Activated gamma-delta T cell treated with Interleukin-2 at 50 U/mL for 16 hours (primary cell): ENCODE measurements at places on chromosomes 3 and 15.

GRCh38 chr3:66260431-66260830 is 39.6 kb downstream of the SLC25A26 start:
- no peak for DNase-seq

- DNase-seq = no peak
Measured at GRCh38 chr3:128425142-128425845, 41.4 kb downstream of the DNAJB8 start.

- DNase-seq = no peak
Measured at GRCh38 chr15:88512078-88512477, 34.4 kb downstream of the DET1 start.

DNA sequence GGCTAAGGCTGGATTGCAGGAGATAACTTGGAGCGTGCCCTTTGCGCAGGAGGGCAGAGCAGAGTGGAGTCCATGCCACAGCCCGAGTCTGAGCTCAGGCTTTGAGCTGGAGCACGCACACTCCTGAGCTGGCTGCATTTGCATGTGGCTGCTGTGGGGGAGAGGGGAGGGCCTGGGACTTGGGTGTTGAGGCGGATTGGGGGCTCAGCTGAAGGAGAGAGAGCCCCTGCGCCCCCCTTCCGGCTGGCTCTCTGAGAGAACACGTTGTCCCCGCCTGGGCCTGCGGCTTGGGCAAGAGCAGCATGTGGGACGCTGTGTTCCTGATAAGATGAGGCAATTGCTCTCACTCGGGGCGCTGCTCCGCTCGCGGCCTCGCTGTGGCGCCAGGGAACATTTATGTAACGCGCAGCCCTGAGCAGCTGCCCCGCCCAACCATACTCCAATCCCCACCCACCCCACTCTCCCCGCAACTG is 39.1 kb downstream of the KLF13 start:
- DNase-seq = peak; percentile 72

DNA sequence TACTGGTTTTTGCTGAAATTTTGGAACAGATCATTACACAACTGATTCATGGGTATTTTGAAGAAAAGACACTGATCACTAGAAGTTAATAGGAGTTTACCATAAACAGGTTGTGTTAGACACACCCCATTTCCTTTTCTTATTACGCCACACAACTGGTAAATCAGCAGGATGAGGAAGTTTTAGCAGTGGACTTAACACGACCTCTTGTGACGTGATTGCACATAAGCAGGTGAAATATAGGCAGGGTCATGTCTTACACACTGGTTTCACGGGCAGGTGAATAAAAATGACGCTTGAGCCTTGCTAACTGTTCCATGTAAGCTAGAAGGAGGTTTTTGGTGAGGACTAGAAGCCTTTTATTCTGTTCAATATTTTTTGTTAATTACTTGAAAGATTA is 27.1 kb upstream of the TPRG1 start:
- DNase-seq = peak; percentile 29

DNA sequence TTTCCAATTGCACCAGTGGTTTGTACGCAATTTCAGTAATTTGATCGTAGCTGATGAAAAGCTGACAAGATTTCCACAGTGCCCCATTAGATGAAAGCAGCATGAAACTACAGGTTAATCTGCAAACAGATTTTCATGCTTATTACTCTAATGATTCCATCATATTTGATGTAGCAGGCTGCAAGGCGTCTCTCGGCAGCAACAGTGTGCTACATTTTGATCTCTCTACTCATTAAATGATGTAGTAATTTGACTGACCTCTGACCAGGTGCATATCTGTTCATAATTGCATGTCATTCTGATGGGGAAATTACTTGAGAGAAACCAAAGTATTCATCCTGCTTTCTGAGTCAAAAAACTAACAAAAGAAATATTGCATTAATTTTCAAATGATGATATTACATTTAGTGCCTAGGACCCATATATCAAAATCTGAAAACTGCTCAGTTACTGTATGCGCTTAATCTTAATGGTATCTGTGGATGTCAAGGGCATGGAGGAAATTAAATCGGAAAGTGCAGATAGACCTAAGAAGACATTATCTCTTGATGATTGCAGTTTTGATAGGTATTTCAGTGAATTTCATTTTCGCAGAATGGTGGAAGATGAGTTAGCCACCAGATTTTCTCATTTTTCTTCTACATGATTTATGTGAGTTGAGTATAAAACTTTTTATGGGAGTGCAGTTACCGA is 198.5 kb downstream of the RSRC1 start:
- no peak for DNase-seq

DNA sequence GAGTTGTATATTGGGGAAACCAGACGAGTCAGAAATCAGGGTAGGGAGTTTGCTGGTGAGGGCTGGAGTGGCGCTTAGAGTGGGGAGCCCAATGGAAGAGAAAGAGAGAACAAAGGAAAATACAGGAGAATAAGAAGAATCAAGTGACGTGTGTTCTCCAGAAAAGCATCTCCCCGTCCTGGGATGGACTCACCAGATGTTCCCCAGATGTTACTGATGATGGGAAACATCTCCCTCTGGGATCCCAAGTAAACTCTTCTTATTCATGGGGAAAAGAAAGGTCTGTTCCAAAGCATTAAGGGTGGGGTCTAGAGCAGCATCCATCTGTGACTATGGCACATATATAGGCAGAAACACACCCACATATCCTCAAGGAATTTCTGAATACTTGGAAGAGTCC is 3.0 kb upstream of the CSRNP1 start:
- DNase-seq = no peak

- no peak for DNase-seq
Measured at GRCh38 chr15:74337607-74338211, 29.7 kb downstream of the CYP11A1 start.

DNA sequence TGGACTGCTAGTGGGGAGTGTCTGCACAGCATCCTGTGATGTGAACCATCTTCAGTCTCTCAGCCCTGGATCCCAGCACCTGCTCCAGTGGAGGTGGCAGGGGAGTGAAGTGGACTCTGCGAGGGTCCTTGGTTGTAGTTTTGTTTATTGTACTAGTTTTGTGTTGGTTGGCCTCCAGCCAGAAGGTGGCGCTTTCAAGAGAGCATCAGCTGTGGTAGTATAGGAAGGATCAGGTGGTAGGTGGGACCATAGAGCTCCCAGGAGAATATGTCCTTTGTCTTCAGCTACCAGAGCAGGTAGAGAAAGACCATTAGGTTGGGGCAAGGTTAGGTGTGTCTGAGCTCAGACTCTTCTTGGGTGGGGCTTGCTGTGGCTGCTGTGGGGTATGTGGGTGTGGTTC is 20.9 kb downstream of the NEK11 start:
- DNase-seq = no peak

GRCh38 chr3:16147220-16147994 is 27.1 kb upstream of the GALNT15 start:
- DNase-seq = no peak

DNA sequence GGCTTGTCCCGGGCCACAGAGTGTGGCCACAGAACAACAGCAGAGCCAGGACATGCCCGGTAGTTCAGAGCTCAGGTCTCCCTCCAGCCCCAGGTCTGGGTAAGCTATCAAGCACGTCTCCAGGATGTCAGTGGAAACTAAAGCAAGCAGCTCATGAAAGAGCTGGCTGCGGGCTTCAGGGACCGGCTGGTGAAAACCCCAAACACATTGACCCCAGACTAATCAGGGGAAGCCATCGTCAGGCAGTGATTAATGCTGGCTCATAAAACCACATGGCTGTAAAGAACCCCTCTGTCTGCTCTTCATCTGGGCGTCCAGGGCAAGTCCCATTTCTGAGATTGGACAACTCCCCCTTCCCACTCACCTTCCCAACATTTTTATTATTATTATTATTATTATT is 37.8 kb downstream of the LMCD1 start:
- DNase-seq = no peak

DNA sequence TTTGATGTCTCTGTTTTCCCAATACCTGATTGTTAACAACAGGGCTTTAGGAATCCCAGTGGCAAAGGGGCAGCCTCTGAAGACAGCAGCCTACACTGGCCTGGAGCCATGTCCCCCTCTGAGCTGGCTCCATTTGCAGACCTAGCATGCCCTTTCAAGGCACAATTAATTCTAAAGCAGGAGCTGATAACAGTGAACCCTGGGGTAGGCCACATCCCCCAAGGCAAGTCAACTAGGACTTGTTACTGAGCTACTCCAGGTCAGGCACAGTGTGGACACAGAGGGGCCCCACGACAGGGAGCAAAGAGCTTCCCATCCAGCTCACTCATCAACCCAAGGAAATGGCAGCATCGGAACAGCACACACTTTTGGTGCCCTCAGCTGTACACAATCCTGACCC is 51.9 kb downstream of the SPSB4 start:
- no peak for DNase-seq

DNA sequence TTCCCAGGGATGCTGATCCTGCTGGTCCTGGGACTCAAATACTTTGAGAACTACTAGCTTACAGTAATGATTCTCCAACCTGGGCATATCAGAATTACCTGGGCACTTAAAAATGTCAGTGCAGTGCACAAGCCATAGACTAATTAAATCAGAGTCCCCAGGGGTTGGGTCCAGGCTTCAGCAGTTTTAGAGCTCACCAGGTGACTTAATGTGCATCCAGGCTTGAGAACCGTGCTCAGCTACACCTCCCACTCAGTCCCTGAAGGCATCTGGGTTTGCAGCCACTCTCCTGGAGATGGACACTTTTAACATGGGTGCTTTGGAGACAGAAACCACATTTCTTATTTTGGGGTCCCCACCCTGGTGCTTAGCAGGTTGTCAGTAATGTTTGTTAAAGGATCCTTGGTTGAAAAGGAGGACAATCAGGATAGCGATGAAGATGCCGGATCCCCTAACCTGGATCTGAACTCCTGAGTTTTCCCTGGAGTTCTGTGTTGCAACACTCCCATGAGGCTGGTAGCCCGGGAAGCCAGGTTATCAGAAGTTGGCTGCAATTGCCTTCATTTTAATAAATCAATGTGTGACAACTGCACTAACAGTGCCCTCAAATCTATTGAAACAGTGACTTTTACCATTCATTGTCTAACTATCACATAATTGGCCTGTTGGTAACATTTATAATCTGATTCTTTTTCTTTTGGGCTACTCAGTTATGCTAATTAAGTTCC is 48.1 kb downstream of the BFSP2 start:
- no peak for DNase-seq

DNA sequence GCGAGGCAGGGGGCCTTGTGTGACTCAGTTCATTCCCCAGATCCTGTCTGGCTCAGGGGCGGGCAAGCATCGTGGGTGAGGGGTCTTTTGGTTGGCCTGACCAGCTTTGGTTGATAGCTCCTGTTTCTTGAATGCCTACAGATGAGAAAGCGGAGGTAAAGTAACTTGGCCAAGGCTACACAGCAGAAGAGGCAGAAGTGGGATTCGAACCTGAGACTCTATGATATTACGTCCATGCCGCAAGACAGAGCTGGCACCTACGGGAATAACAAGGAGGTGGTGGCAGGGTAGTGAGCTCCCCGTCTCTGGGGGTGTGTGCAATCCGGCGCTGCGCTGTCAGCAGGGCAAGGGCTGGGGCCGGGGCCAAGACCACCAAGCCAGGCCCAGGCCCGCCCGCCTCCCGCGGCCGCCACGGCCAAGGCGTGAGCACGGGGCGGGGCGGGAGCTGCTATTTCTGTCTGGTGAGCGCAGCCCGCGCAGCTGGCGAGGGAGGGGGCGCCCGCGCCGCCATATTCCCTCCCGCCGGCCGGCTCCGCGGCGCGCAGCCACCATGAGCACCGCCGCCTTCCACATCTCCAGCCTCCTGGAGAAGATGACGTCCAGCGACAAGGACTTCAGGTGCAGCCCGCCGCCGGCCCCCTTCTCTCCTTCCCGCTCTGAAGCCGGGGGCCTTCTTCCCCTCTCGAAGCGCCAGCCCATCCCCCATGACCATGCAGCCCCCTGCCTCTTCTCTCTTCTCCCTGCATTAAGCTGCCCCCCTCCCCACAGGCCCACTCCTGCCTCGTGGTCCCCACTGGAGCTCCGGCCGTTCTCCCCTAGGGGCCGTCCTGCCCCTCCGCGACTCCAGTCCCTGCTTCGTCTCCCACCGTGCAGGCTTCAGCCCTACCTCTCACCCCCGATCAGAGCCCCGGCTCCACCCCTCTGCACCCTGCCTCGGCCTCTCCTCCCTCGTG is at the start of gene CAND2:
TSS of gene CAND2 (plus strand) at position 510 of the 953 bp plus-strand sequence. CDS start at position 551, 41 bp downstream.
- DNase-seq = peak; percentile 27

DNA sequence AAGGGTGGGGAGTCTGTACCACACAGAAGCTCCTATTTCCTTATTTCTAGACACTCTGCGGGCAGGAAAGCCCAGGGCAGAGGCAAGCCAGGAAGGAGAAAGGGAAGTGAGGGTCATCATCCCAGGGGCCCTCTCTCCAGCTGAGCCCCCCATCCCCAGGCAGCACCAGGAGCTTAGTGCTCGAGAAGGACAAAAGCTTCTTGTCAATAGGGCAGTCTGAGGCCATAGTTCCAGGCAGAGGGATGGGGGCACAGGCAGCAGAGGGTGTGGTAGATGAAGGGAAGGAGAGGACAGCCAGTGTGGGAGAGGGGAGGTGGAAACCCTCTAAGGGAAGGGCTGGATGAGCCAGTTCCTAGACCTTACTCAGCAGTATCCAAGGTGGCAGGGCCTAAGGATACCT is 2.7 kb downstream of the MAP1A start:
- no peak for DNase-seq

DNA sequence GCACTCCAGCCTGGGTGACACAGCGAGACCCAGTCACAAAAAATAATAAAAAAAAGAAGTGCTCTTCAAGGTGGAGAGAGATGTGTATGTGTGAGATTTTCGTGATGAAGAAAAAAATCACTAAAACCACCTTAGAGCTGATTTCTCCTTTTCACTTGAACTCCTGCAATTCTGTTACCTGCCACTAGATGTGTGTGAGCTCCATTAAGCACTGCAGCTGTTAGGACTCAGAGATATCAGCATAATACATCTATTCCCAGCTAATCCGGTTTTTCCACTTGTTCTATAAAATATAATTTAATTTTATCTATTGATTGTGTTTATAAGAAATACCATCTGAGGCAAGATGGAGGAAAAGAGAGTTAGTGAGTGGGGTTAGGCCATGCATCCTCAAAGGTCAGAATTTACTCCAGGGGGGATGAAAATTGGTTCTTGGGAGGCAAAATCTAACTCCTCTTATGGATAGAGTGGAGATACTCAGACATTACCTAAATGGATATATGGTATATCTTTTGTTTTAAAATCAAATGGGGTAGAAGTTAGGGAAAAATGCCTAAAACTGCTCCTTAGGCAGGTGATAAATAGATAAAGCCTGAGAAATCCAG is 152.7 kb downstream of the IL20RB start:
- no peak for DNase-seq

DNA sequence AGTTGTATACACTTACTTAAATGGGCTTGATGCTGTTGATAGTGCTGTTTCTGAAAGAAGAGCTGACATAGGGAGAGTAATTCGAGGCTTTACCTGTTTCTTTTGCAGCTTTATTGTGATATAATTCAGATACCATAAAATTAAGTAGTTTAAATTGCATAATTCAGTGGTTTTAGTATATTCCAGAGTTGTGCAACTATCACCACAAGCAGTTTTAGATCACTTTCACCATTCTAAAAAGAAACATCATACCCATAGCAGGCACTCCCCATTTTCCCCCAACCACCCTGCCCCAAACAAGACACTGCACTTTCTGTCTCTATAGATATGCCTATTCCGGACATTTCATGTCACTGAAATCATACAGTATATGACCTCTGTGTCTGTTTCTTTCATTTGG is 98.5 kb downstream of the MTHFS start:
- no peak for DNase-seq
